Fibroblast of villous mesenchyme (primary cell): ENCODE measurements at places on chromosomes 6 and 20.

- peak; percentile 77 for DNase-seq
Measured at GRCh38 chr20:52494244-52494643, 302.7 kb upstream of the ZFP64 start.

GRCh38 chr6:98842342-98843180 lies 8.2 kb downstream of the POU3F2 start:
- DNase-seq: no peak

DNA sequence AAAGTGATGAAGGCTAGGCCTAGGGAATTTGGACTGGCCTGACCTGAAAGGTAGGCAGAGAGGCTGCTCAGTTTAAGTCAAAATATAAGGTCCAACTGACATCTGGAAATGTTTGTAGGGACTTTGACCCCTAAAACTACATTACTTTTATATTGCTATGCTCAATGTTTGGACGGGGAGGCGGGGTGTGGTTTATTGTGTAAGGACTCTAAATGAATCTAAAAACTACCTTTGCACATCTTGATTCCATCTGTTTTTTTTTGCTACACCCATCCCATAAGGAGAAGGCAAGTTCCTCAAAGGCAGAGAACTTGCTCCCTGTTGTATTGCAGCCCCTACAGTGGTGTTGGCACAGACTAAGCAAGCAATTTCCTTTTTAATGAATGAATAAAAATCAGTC lies 227.1 kb downstream of the HACE1 start:
- DNase-seq: peak; percentile 37

GRCh38 chr6:68458447-68458846 lies 176.6 kb upstream of the ADGRB3 start:
- no peak for DNase-seq

DNA sequence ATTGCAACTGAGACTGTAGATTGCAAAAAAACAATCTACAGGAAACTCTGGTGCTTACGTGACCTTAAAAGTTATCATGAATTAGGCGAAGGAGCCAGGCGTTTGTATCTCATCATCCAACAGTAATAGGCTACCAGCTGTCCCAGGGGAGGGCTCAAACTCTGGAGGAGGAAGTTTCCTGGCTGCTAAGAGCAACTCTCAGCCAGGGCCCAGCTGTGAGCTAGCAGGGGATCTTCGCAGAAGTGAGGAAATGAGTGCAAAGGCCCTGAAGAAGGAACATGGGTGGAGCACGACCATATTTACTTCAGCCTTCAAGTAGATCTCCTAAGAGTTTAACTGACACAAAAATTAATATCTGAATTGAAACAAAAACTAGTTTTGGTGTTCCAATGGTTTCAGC lies 686.9 kb upstream of the MAP3K7 start:
- no peak for DNase-seq

DNA sequence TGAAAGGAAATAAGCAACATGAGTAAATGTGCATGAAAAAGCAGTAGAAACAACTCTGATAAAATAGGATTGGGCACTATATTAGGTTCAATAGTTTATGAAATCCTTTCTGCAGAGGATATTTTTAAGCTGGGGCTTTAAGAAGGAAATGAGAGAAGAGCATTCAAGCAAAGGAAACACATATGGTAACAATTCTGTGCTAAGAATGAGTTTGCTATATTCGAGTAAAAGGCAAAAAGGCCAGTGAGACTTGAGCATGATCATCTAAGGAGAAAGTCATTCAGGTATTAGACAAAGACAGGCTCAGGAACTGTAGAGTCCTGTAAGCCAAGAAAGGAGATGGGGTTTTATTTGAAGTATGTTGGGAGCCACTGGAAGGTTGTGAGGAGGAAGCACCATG lies 387.1 kb upstream of the FLRT3 start:
- no peak for DNase-seq

- no peak for DNase-seq
Measured at GRCh38 chr6:71033171-71033570, 76.3 kb upstream of the B3GAT2 start.

DNA sequence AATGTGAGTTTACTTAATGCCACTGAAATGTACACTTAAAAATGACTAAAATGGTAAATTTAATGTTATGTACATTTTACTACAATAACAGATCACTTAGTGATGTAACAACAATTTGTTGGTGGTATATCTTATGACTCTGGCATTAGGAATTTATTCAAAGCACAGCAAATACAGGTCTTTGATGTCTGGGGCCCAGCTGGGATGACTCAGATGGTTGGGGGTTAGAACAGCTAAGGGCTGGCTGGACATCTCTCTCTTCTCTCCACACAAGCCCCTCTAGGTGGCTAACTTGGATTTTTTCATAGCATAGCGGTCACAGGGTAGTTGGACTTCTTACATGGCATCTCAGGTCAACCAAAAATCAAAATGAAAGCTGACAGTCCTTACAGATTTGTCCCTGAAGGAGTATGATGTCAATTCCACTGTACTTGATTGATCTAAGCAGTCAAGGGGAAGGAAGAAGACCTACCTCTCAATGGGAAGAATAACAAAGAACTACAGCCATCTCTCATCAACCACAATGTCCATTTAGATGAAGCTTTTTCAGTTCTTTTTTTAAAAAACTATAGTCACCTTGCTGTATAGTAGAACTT lies 37.5 kb upstream of the LCA5 start:
- DNase-seq: peak; percentile 55

DNA sequence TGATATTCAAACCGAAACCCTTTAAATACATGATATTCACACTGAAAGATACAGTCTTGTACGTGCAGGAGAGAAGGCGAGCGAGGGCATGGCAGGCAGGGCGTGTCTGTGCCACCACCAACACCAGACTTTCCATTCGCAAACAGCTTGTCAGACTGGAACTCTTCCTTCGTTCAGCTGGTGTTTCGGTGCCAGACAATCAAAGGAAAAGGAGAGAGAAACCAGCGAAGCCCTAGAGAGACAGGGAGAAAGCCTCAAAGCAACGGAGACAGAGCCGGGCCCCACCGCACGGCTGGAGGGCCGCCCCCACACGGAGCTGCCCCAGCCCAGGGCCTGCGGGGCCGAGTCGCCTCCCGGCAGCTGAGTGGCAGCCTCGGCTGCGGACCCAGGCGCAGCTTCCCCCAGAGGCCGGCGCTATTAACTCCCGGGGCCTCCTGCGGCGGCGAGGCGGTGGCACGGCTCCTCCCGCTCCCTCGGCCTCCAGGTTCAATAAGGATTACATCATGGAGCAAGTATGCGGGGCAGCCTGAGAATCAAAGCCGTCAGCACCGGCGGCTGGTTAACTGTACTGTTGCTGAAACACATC lies 32.1 kb upstream of the NR2E1 start:
- peak; percentile 72 for DNase-seq

DNA sequence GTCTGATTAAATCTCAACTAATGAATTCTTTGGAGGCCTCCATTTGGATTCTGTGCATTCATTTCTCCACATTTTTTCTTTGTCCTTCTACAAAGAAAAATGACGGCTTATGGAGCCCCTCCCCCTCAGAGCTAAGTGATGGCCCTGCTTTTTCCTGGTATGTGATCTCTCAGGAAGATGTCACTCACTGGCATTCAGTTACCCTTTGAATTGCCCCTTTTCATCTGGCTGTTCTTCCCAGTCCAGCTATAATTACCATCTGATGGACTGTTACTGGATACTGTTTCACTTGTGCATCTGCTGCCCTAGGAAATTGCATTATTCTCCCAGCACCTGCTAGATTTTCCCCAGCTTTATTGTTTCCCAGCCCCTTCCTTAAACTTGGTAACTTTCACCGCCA lies 151.9 kb downstream of the CFAP61 start:
- DNase-seq: no peak

- DNase-seq: no peak
Measured at GRCh38 chr20:58238490-58238889, 10.0 kb upstream of the ANKRD60 start.

- peak; percentile 46 for DNase-seq
Measured at GRCh38 chr6:111925296-111925695, 52.0 kb upstream of the FYN start.

GRCh38 chr6:124054034-124054433 lies 250.4 kb downstream of the NKAIN2 start:
- no peak for DNase-seq

DNA sequence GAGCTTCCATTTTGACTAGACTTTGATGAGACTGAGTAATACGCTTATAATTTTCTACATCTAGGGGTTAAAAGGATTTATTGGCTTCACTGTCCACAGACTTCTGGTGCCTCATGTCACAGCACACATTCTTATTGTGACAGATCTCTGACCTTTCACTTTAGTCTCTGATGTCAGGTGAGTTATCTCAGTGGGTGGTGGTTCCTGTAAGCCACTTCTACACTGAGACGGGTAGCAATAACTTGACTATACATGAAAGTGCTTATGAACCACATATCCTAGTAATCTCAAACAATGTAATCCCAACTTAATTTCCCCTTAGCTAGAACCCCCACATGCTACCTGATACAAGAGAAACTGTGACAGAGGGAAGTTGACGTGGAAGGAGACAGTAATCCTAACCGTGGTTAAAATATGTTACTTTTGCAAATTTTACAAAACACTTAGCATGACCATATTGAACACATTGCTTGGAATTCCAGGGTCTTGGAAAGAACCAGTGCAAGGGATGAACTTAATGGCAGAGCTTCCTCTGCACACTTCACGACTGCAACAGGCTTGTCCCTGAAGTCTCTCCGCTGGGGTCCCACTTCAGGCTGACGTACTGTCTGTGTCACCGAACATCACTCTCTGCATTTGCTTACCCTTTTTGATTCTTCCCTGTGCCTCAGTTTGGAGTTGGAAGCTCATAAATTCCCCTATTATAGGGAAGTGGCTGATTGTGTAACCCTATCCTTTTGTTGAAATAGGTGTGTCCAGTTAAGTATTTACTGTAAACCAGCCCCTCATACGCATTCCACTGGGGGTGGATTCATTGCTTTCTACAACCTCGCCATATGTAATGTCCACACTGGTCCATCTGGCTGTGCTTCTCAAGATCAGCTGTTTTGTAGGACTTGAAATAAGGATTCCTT lies 6.4 kb upstream of the TRIM40 start:
- peak; percentile 18 for DNase-seq

DNA sequence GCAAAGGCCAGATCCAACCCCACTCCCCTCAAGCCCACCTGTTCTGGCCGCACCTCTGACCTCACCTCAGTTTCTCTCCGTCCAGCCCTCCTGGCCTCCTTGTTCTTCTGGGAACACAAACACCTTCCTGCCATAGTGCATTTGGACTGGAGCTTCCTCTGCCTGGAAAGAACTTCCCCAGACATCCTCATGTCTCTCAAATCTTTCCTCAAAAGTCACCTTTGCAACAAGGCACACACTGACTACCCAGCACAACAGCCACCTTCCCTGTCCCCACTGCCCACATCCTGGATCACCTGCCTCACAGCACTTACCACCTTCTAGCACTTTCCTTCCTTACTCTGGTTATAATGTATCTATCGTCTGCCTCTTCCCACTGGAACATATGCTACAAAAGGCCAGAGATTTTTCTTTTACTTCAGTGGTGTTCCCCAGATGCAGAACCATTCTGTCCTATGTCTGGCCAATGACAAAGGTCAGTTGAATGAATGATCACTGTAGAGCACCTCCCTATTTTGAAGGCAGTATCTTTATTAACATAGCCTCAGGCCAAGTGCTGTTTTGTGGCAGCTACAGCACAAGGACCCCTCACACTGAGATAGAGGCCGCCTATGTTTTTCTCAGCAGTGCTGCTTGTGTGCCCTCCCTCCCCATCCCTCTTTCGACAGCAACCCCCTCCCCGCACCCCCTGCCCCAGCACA lies 4.1 kb downstream of the HLA-B start:
- DNase-seq: no peak

DNA sequence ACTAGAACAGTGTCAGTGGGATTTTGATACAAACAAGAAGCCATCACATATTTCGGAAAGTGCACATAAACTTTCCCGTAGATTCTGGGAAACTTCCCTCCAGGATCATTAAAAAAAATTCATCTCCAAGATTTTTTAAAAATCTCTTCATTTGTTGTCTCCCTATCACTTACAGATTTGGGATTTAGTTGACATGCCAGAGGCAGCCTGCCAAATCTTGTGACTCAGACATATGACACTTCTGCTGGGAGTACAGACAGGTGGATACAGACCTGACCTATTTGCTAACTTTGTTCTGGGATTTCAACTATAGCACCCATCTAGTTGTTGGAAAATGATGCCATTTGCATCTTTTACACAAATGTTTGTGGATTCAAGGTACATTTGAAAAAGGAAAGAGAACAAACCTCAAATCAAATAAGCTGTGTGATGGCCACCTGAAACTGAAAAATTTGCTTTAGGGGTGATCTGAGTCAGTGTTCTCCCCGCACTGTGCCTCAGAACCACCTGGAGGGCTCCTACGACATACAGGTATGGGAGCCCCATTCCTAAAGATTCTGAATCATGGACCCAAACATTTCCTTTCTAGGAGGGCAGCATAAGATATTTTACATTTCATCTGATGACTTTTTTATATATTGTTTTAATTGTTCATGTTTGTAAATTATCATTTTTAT lies 21.9 kb upstream of the CD2AP start:
- no peak for DNase-seq

DNA sequence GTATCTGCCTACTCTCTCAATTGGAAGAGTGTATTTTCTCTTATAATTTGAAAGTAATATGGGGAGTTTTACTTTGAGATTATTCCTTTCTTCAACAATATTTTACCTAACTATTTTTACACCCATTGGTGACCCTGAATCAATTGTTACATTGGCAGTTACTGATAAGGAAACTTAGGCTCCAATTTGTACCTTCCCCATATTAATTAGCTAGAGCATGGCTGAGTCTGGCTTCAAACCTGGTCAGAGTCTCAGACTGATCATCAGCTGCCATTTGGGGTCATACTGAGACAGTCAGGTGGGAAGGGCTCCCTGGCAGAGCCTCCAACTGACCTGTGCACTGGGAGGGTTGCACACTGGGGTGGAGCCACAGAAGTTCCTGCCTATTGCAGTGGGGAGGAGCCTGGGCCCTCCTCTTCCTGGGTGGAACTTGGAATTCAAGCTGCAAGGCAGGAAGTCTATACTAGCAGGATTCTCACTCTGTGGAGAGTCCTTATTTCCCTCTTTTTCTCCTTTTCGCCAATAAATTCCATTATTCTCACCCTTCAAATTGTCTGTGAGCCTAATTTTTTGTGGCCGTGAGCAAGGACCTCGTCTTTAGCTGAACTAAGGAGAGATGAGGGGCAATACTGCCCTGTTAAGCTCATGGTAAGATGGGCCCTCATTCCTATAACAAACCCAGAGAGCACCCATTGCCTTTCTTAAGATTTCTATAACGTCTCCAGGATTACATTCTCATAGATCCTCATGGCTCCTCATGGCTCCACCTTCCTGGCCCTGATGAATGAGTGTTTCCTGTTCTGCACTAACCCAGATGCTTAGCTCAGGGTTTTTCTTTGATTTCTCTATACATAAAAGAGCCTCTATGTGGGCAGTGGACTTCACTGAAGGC lies 285.1 kb downstream of the ADGB start:
- DNase-seq: no peak

DNA sequence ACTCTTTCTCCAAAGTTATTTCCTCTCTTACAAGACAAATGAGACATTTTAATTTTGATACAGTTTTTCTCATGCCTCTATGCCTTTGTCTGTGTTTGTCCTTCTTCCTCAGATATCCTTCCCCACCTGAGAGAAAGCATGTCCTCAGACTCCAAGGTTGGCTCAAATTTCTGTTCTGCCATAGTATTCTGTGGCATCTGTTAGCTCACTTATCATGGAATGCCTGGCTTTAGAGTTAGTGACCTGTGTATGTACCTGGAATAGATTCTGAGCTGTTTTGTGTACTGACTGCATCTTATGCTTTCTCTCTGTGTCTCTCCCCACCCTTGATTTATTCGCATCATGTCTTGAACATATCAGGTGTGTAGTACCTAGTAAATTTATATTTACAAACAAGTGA lies 90.0 kb downstream of the CENPW start:
- no peak for DNase-seq
